ENCODE measurements at places on chromosomes 12 and 14. TPM values are rescaled to one million over a fixed set of nuclear protein-coding genes. Genes with fewer than 3 reads are reported as not detected.
A peak's percentile ranks its signal among the peaks of the same experiment; 100 is the strongest.

GRCh38 chr12:131851741-131852550, 23.8 kb downstream of the MMP17 start:
- no peak for DNase-seq

DNA sequence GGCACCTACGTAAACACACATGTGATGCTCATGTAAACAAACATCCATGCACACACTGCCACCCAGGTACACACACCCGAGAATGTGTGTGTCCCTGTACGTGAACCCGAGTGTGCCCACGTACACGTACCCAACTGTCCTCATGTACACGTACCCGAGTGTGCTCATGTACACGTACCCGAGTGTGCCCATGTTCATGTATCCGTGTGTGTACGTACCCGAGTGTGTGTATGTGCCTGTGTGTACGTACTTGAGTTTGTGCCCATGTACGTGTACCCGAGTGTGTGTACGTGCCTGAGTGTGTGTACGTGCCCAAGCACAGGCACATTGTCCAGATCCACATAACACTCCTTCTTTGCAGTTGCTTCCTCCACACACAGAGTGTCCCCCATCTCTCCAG, 45.0 kb downstream of the LRCOL1 start:
- no peak for DNase-seq

DNA sequence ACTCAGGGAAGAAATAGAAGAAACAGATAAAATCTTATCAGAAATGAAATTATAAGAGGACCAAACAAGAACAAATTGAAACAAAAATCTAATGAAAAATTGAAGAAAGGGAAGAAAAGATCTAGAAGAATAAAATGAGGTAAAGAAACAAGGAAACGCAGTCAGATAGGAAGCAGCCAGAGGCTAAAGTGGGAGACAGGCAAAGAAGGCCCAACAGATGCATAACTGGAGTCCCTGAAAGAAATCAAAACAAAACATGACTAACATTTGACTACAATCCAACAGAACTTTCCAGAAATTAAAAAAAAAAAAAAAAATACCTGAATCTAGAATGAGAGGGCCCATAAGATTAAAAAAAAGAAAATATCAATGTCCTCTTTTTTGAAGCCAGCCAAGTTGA, 65.6 kb downstream of the AMN start:
- peak; percentile 11 for DNase-seq

- no peak for DNase-seq
These were observed 445.6 kb downstream of the GLT1D1 start for GRCh38 chr12:129298921-129299320.

RAPGEF3 gene
- total RNA-seq = 179 TPM

DNA sequence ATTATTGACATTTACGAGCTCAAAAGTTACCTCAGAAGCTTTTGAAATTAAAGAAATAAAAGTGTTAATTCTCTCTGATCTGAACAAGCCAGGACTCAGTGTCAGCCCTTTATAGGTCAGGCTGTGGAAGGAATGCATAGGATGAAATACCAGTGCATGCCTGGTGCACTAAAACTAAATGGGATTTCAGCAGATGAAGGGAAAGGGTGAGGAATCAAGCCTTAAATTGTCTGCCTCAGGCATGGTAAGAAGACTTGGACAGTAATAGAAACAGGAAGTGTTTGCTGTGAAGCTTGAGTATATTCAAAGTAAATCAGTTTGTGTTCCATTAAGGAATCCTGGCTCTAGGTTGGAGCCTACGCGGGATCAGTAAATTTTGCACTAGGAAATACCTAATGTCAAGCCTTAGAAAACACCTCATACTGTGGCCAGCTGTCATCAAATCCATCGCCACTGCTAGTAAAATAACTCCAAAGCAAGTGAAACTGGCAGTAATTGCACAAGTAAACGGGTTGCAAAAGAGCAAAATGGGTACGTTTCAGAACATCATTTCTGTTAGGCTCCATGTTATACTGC, 76.3 kb downstream of the PDE3A start:
- DNase-seq = no peak

ETV6 gene
- 59.8 TPM for total RNA-seq

DNA sequence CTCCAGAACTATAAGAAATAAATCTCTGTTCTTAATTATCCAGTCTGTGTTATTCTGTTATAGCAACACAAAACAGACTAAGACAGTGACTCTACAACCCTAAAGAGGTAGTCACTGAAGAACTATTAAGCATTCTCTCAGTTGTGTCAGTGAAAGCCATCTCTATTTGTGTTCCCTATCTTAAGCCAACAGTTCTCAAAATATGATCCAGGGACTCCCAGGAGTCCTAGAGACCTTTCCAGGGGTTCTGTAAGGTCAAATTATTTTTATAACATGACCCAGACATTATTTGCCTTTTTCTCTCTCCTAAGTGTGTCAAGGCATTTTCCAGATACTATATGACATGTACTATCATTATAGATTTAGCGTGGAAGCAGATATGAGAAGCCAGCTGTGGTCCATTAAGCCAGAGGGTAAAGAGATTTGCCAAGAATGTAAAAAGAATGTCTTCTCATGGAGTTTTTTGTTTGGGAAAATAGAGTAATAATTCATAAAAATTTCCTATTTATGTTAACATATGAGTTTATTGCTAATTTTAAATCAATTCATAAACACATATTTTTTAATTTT, 315.8 kb downstream of the RGS6 start:
- peak; percentile 29 for DNase-seq

A2M gene
- total RNA-seq = 971 TPM

DNA sequence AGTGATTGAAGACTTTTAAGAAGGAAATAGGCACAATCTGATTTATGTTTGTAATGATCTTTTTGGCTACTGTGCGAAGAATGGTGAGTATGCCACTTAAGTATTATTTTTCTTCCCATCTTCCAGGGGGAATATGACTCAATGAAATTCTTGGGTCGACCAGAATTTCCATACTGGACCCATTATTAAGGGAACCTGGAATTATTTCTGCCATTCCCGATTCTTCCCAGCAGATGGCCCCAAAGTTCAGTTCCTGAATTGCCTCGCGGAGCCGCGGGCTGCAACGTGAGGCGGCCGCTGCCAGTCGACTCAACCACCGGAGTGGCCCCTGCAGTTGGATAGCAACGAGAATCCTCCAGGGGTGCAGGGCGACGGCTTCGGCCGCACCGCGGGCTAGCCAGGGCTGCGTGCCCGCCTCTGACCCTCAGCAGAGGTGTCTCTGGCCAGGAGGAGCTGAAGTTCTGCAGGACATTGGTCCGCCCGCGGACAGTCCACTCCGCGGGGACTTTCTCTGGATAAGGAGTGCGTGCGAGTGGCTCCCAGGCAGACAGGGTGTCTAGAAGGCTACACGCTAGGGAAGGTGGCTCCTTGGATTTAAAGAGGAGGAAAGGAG, 628 bp upstream of the TSHR start:
- peak; percentile 83 for DNase-seq

DNA sequence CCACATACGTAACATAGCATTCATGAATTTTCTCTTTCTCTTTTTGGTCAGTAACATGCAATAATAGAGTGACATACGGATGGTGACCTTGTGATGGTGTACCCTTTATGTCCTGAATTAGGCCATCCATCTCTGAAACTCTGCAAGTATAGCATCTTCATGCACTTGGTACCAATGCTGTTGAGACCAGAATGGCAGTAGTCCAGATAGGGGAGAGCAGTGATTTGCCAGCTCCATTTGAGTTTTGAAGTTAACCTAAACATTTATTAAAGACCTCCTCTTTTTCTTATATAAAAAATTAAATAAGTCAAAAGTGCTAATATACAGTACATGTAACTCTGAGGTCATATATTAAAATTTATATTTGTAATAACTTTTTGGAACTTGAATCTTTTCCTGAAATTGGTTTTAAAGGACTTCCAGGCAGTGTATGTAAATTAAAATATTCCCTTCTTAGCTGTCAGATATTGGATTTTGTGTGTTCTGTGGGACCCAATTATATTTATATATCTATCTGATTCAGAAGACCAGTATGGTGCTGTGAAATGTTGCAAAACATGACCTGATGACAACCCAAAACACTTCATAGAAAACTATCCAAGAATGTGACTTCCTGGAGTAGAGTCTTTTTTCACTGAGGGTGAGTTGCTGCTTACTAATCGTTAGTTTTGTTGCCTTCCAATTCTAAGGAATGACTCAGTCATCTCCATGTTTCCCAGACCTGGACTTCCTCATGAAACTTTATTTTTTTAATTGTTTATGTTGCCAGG, 3.5 kb downstream of the ELK3 start:
- no peak for DNase-seq

GRCh38 chr12:60980558-60980957, 1279.6 kb upstream of the USP15 start:
- no peak for DNase-seq

DNA sequence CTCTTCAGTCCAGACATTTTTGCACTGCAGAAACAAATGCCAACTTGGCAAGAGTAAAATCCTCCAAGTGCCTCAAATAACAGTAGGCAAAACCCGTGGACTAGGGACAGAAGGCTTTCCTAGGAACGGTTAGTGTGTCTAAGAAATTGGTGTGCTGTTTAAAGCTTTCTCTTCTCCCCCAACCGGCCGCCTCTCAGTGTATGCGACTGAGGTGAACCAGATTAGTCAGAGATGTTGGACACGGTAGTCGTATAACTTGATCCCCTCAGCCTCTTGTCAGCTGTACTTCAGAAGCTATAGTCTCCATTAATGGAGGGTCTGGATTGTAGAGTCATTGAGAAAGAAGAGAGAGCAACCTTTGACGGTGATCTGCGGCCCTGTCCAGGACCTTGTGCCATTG, 21.7 kb downstream of the PPFIBP1 start:
- no peak for DNase-seq

- DNase-seq = no peak
These were observed 197.2 kb upstream of the NUDT4 start for GRCh38 chr12:93180566-93180965.

- DNase-seq = no peak
These were observed 10.5 kb upstream of the SELPLG start for GRCh38 chr12:108643941-108644810.

DNA sequence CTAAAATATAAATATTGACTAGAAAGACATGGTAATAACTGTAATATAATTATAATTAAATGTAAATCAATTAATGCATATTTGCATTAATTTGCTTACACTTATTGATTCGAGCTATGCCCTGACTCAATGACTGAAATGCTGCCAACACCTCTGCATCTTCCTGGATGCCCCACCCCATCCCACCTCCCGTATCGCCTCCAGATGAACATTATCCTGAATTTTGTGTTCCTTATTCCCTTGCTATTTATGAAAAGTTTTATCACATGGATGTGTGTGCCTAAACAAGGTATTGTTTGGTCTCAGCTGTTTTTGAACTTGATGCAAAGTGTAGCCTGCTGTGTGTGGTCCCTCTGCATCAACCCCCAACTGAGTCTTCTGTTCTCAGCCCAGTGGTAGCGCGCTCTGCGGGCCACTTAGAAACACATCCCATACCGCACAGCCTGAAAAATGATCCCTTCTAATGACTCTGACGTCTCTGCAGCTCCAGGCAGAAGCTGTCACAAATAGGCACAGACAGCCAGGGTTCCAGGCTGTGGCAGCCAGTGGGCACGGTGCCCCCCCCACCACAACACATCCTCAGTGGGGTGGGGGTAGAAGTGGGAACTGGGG, 96.5 kb downstream of the PRMT8 start:
- DNase-seq = no peak

GRCh38 chr12:75560167-75560566, 48.8 kb upstream of the KRR1 start:
- DNase-seq = no peak

GRCh38 chr12:19539836-19540235, 100.5 kb downstream of the AEBP2 start:
- DNase-seq = no peak

DNA sequence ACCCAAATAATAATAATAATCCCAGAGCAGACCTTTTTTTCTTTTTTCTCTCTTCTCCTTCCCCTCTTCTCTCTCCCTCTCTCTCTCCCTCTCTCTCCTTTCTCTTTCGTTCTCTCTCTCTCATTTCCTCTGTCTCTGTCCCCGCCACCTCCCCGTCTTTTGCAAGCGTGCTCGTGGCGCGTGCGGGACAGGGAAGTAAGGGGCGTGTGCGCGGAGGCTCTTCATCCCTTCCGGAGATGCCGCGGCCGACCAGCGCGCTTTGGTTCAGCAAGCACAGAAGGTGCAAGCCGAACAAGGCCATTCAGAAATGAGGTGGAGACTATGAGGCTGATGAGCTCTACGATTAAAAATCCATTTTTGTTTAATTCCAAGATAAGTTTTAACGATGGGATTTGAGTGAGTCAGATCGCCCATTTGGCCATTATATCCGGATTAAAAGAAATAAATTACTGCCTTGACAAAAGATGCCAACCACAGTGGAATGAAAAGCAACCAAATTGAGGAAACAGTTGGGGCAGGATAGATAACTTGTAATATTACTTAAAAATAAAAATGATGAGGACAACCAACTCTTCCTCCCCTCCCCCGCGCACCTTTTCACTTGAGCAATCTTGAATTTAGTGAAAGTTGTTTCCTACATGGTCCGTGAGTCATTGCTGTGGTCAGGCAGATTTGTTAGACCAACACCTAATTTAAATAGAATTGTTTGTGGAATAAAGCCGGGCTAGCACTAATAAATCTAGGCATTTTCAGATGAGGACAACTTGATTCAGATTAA, 1.2 kb upstream of the AMIGO2 start:
- DNase-seq = no peak

- no peak for DNase-seq
These were observed 68.4 kb downstream of the GALNT16 start for GRCh38 chr14:69328317-69328716.

- no peak for DNase-seq
These were observed 62.5 kb upstream of the PRICKLE1 start for GRCh38 chr12:42652048-42652447.

DNA sequence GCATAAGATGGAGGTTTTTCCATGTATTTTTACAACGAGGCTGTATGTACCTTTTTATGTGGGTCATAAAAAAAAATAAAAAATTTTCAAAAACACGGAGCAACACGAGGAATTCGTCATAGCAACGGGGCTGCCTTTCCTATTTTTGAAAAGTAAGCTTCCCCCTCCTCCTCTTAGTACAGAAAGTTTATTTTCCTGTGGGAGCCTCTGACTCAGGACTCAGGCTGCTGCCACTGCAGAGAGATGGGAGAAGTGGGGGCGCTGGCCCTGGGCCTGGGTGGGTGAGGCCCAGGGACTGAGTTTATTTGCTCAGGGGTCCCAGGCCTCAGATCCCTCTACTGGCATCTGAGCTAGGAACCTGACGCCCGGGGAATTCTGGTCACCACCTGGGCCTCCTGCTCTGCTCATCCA, 10.2 kb upstream of the CMKLR1 start:
- DNase-seq = no peak
